Upper lobe of right lung (tissue), 1 donor: ENCODE measurements at places on chromosomes 2 and 18.

DNA sequence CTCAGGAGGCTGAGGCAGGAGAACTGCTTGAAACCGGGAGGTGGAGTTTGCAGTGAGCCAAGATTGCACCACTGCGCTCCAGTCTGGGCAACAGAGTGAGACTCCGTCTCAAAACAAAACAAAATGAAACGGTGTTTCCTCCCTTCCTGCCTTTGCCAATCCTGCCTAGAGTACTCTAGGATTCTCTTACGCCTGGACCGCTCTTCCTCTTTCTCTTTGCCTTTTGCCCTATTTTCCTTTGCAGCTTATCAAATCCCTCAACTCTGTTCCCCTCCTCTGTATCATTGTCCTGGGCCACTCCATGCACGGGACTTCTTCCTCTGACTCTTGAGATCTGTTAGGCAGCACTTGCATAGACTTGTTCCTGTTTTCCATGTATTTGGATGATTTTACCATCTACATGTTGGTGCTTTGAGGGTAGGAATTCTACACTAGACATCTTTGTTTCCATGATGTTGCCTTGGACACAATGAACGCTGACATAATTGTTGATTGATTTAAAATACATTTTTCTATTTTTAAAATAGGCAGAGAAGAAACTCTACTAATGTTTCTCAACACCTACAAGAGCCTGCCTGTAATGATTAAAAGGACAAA lies 24.8 kb upstream of the ACYP2 start:
- no peaks in the 10 kb centered on the region for H3K27me3 ChIP-seq
- H3K4me3 ChIP-seq, result no peak overlapping the region
- H3K27ac ChIP-seq, result no peak overlapping the region
- H3K36me3 ChIP-seq, result no peaks in the 10 kb centered on the region
- no peaks in the 10 kb centered on the region for H3K4me1 ChIP-seq

DNA sequence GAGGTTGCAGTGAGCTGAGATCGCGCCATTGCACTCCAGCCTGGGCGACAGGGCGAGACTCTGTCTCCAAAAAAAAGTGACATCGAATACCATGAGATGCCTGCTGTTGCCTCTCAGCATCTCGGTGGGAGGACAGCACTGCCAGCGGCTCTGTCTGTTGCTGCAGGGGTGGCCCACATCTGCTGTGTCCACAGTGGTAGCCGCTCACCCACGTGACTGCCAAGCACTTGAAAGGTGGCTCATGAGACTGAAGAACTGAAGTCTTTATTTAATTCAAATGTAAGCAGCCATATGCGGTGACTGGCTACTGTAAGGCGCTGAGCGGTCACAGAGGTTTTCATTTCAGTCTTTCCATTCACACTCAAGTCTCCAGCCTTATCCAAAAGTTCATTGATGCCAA lies 25.8 kb downstream of the IMPA2 start:
- H3K27me3 ChIP-seq, result no peaks in the 10 kb centered on the region
- DNase-seq, result no peak
- H3K4me1 ChIP-seq, result peaks cover 14% of the 10 kb centered on the region

DNA sequence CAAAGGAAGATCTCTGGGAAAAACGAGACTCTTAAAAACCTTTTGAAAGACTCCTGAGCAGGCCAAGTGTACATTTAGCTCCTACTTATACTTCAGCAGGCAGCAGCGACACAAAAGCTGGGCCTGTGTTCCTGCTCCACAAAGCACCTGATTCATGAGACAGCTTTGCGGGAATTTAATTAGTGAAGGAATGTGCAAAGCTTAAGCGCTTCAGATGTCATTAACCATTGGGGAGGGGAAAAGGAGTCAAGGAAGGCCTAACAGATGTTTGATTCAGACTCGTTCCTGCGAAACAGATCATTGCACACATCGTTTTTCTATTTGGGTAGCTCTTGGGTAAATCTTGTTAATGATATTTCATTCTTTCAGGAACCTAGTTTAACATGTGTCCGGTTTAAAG lies 125.9 kb downstream of the MAIP1 start:
- no peak for DNase-seq
- no peak overlapping the region for H3K4me3 ChIP-seq
- no peak overlapping the region for H3K27ac ChIP-seq
- no peaks in the 10 kb centered on the region for H3K4me1 ChIP-seq
- H3K36me3 ChIP-seq, result no peaks in the 10 kb centered on the region

- no peak overlapping the region for H3K27ac ChIP-seq
- H3K36me3 ChIP-seq, result no peaks in the 10 kb centered on the region
- DNase-seq, result no peak
- no peak overlapping the region for H3K4me3 ChIP-seq
These were observed 97.0 kb upstream of the FN1 start for GRCh38 chr2:215532844-215533243.

- no peaks in the 10 kb centered on the region for H3K4me1 ChIP-seq
- no peaks in the 10 kb centered on the region for H3K36me3 ChIP-seq
- H3K27me3 ChIP-seq, result no peaks in the 10 kb centered on the region
- no peak for DNase-seq
- no peak overlapping the region for H3K27ac ChIP-seq
These were observed 84.1 kb upstream of the PAPOLG start for GRCh38 chr2:60671966-60672365.

GRCh38 chr2:241541564-241542277 lies 16.8 kb upstream of the BOK start:
- H3K36me3 ChIP-seq, result no peaks in the 10 kb centered on the region
- H3K27ac ChIP-seq, result no peak overlapping the region
- peak overlapping the region; percentile 13 for H3K4me3 ChIP-seq

DNA sequence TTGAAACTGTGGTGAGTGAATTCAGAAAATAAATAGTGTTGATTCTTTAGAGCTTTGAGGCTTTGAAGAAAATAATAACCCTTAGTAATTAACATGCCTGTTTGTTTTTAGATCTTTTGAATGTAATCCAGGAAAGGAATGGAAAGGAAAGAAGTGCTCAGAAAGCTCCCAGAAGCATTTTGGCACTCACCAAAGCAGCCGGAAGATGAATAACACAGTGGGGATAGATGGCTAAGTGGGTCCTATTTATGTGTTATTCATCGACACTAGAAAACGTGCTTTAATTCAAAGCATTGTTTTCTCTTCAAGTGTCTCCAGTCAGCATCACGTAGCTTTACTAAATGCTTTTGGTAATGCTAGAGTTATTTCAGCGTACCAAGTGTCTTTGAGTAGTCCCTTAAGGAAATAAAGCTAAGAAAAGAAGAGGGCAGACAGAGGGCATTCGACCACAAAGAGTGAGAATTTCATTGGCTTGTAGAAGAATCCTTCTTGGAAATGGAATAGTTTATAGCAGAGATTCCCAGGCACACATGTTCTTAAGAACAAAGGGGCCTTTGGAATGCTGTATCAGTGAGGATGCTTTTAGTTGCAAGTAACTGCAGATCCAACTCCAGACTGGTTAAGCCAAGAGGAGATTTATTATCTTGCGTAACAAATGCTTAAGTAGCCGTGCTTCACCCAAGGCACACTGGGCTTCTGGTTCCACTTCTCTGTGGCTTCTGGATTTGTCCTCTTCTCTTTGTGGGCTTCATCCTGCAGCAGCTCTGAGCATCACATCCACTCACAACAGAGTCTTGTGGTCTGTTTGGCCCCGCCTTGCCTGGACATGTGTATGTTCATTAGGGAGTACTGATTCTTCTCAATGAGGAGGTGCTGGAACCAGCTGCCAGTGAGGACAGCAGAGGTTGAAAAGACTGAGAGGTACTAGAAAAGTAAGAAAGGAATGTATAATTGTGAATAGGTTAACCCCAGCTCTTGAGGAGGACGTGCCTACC lies 63.6 kb upstream of the LTBP1 start:
- H3K4me3 ChIP-seq, result no peak overlapping the region
- no peaks in the 10 kb centered on the region for H3K4me1 ChIP-seq
- no peak overlapping the region for H3K27ac ChIP-seq
- H3K36me3 ChIP-seq, result no peaks in the 10 kb centered on the region
- H3K27me3 ChIP-seq, result no peaks in the 10 kb centered on the region
- DNase-seq, result no peak

GRCh38 chr2:177334940-177335543 lies 57.5 kb upstream of the AGPS start:
- no peaks in the 10 kb centered on the region for H3K36me3 ChIP-seq
- DNase-seq, result no peak
- H3K27ac ChIP-seq, result no peak overlapping the region
- H3K4me3 ChIP-seq, result no peak overlapping the region
- H3K4me1 ChIP-seq, result peaks cover 4% of the 10 kb centered on the region

- H3K4me1 ChIP-seq, result peaks cover 7% of the 10 kb centered on the region
- H3K27me3 ChIP-seq, result no peaks in the 10 kb centered on the region
- DNase-seq, result no peak
- no peak overlapping the region for H3K4me3 ChIP-seq
- no peaks in the 10 kb centered on the region for H3K36me3 ChIP-seq
- no peak overlapping the region for H3K27ac ChIP-seq
These were observed 241.3 kb downstream of the RBM43 start for GRCh38 chr2:151020411-151020810.

GRCh38 chr2:2846332-2847208 lies 515.5 kb upstream of the MYT1L start:
- no peak overlapping the region for H3K27ac ChIP-seq
- H3K4me1 ChIP-seq, result no peaks in the 10 kb centered on the region
- peak; percentile 62 for DNase-seq
- H3K4me3 ChIP-seq, result no peak overlapping the region

GRCh38 chr2:9311488-9311887 lies 104.9 kb downstream of the ASAP2 start:
- H3K27me3 ChIP-seq, result no peaks in the 10 kb centered on the region
- peak overlapping the region; percentile 38 for H3K27ac ChIP-seq
- no peak overlapping the region for H3K4me3 ChIP-seq
- DNase-seq, result no peak
- no peaks in the 10 kb centered on the region for H3K36me3 ChIP-seq

DNA sequence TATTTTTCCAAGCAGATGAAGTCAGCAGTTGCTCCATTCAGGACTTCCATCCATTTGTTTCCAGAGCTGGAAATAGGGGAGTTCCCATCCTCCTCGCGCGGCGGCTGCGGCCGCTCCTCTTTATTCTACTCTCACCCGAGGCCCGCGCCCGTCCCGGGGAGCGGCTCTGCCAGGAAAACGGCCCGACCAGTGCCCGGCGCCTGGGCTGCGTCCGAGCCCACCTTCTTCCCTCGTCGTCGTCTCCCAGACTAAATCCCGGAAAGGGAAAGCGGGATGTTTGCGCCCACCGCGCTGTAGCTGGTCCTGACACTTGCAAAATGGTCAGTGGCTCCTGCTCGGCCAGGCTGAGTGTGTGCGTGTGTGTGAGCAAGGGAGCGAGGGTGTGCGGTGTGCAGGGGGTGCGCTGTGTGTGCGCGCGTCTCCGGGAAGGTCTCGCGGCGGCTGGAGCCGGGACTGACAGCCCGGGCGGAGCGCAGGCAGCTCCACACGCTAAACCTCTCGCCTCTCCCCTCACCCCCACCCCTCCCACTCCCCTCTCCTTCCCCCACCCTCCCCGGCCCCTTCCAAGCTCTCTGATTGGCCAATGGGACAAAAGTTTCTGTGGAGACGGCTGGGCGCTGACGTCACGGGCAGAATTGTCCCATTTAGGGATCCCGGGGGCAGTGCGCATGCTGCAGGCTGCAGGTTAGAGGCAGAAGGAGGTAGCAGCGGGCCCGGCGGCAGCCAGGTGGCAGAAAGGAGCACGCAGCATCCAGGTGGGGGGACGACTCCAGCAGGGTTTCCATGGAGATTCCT lies at the start of gene NOL4:
Gene NOL4, minus strand, starts transcription at position 491 of the 795 bp plus-strand sequence. CDS start 1,660 bp downstream, outside the sequence.
- H3K27me3 ChIP-seq, result peaks cover 72% of the 10 kb centered on the region
- H3K36me3 ChIP-seq, result no peaks in the 10 kb centered on the region
- peak; percentile 75 for DNase-seq
- H3K4me3 ChIP-seq, result peak within 1 kb of the TSS; percentile 33

GRCh38 chr2:677959-678550 lies 849 bp upstream of the TMEM18 start:
- peaks cover 11% of the 10 kb centered on the region for H3K4me1 ChIP-seq
- H3K4me3 ChIP-seq, result peak overlapping the region; percentile 98
- H3K27ac ChIP-seq, result peak overlapping the region; percentile 100
- H3K36me3 ChIP-seq, result peaks cover 6% of the 10 kb centered on the region

GRCh38 chr2:161943011-161943410 lies 131.0 kb downstream of the DPP4 start:
- H3K27me3 ChIP-seq, result no peaks in the 10 kb centered on the region
- DNase-seq, result no peak
- H3K4me1 ChIP-seq, result no peaks in the 10 kb centered on the region

DNA sequence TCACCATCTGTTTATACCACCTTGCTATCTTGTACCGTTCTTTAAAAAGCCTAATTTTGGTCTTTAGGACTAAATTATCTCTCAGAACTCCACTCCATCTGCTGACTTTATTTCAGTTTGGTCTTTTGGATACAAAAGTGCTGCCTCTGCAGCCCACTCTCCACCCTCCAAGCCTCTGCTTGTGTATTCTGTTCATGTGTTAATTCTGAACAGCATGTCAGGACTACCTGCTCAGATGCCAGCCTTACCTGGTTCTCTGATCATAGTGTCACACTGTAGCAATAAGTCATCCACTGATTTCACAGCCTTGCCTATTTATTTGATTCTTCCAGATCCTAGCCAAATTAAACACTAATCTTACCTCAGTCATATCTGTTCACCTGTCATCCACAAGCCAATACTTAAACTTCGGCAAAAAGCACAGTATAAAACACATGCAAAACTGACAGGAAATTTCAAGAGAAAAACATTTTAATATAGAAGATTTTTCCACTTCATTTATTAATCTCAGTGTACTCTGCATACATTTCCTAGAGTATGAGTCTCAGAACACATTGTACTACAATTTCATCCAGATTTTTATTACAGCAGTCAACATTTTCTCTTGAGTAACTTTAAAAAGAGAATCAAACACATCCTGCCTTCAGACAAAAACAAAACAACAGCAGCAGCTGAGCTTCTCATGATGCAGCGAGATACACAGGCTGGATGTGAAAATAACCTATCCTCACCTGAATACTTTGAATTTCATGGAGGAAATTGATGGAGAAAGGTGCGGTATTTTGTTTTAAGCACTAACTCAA lies 64.9 kb downstream of the PPP1R1C start:
- no peak overlapping the region for H3K27ac ChIP-seq
- H3K4me3 ChIP-seq, result no peak overlapping the region
- DNase-seq, result no peak
- H3K36me3 ChIP-seq, result no peaks in the 10 kb centered on the region
- no peaks in the 10 kb centered on the region for H3K27me3 ChIP-seq
- H3K4me1 ChIP-seq, result no peaks in the 10 kb centered on the region

- no peaks in the 10 kb centered on the region for H3K27me3 ChIP-seq
- H3K36me3 ChIP-seq, result no peaks in the 10 kb centered on the region
- H3K4me1 ChIP-seq, result peaks cover 50% of the 10 kb centered on the region
- H3K27ac ChIP-seq, result peak overlapping the region; percentile 89
- no peak overlapping the region for H3K4me3 ChIP-seq
These were observed 14.3 kb downstream of the MALL start for GRCh38 chr2:110101280-110101844.

GRCh38 chr2:121205321-121205942 lies 79.6 kb downstream of the TFCP2L1 start:
- peak; percentile 55 for DNase-seq
- H3K36me3 ChIP-seq, result no peaks in the 10 kb centered on the region
- H3K4me3 ChIP-seq, result no peak overlapping the region
- no peak overlapping the region for H3K27ac ChIP-seq
- no peaks in the 10 kb centered on the region for H3K27me3 ChIP-seq

GRCh38 chr18:65750389-65751154 lies at the start of gene CDH7:
TSS of gene CDH7 (plus strand) at chr18:65751012. CDS start at chr18:65762843, 11,831 bp downstream.
- DNase-seq, result peak; percentile 57
- H3K36me3 ChIP-seq, result no peaks in the 10 kb centered on the region
- H3K4me3 ChIP-seq, result peak within 1 kb of the TSS; percentile 25
- no peak within 1 kb of the TSS for H3K27ac ChIP-seq
- H3K4me1 ChIP-seq, result no peaks in the 10 kb centered on the region
